ENCODE measurements at places on chromosomes 11 and 22. TPM values are rescaled to one million over a fixed set of nuclear protein-coding genes. Genes with fewer than 3 reads are reported as not detected.

Gene DUSP8
- 6.0 TPM for total RNA-seq

Gene TSPAN32
- total RNA-seq, result 2.9 TPM

Gene OR5A1
- total RNA-seq, result not detected

Gene PPP6R2
- total RNA-seq, result 43.3 TPM

Gene LMNTD2
- total RNA-seq, result 1.3 TPM

DNA sequence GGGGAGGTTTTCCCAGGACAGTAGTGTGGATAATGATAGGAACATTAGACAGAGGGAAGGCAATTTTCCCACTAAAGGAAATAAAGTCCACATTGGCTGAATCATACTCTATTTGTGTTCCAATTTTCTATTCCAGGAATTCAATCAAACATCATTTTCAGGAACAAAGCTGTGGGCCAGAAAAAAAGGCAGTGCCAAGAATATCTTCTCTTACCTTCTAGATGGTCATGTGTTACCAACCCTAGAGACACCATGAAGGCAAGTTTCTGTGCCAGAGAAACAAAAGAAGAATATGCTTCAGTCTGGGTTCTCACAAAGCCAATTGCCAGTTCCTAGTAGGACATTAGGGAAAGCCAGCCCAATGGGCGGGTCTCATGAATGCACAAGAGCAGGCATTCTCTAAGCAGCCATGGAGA lies 27.5 kb downstream of the LARGE2 start:
- no peak for DNase-seq

DNA sequence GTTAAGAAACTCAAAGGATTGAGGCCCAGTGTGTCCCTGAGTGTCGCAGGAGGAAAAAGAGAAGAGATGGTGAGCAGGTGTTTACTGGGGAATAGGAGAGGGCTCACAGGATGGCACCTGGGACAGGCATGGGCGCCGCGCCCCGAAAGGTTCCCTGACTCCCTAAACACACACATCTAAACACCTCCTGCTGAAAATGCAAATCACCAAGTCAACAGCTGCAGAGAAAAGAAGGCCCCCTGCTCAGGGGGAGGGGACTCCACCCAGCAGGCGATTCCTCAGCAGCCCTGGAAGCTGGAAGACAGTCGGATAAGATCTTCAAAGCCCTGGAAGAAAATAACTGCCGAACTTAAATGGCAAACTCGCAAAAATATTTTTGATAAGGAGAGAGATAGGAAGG lies 377.2 kb downstream of the BRD1 start:
- DNase-seq, result no peak

DNA sequence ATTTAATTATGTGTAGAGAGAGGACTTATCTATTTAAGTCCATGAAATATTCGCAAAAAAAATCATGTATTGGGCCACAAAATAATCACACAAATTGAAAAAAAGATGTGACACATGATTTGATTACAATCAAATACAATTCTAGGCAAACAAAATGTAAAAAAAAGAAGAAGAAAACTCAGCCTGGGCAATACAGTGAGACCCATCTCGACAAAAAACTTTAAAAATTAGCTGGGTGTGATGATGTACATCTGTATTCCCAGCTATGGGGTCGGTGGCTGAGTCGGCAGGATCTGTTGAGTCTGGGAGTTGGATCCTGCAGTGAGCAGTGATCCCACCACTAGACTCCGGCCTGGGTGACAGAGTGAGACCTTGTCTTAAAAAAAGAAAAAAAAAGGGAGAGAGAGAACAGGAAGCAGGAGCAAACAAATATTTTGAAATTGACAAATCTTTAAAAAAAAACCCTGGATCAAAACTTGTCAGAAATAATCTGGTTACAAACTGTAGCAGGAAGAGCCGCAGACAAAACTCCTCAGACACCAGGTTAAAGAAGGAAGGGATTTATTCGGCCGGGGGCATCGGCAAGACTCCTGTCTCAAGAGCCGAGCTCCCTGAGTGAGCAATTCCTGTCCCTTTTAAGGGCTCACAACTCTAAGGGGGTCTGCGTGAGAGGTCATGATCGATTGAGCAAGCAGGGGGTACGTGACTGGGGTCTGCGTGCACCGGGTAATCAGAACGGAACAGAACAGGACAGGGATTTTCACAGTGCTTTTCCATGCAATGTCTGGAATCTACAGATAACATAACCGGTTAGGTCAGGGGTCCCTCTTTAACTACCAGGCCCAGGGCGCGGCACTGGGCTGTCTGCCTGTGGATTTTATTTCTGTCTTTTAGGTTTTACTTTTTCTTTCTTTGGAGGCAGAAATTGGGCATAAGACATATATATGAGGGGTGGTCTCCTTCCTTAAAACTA lies 3.3 kb upstream of the TYMP start:
- DNase-seq, result no peak

DNA sequence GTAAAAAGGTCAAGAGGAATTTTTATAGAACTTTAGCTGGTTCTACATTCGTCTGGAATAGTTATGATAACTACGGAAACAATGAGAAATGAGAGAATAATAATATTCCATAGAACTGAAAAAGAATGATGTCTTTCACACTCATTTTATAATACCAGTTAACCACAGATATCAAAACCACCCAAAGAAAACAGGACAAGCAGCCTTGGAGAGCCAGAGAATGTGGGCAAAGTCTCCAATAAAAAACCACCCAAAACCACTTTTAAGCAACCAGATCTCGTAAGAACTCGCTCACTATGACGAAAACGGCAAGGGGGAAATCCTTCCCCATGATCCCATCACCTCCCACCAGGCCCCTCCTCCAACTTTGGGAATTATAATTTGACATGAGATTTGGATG lies 60.8 kb downstream of the ARHGAP32 start:
- no peak for DNase-seq

DNA sequence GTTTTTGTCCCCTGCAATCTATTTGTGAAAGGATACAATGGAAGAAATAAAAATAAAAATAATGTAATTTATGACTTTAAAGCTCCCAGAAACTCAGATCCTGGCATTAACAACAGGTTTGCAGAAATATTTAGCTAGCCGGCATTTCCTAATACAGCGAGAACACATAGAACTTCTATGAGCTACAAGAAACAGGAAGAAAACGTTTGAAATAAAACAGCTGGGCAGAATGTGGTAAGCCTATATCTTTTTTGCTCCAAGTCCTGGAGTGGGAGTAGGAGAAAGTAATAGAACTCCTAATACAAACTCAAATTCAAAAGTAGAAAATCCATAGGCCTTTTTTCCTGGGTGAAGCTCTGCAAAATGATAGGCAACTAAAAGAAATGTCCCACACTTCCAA lies 29.6 kb upstream of the FIBIN start:
- DNase-seq, result no peak

- DNase-seq, result no peak
Measured at GRCh38 chr11:66131937-66132632, 62.0 kb downstream of the PACS1 start.

DNA sequence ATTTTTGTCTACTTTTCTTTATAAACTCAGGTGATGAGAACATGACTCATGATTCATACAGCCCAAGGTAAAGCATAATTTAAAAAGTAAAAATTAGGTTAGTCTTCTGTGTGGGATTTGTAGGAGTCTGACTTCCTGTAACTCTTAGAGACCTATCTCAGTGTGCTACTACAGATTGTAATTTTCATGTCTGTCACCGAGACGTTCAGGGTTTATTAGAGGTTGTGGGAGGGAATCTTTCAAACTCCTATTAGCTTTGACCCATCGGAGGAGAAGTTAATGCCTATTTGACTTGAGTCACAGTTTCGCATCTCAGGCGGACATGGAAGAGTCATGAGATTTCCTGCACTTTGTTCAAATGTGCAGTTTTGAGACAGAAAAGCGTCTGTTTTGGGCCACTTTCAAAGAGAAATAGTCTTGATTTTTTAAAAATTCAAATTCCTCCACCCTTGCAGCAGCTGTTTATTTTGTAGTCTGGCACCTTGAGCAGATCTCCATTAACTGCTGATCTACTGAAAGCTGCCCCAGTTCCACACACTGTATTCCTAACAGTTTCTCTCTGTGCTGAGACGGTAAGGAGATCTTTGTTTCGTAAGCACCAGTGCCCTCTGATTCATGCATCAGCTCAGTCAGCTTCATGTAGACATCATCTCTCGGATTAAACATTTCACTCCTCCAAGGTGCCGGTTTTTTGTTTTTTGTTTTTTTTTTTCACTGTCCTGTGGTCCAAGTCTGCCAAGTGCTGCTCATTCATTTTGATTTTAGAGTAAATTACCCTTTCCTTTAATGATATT lies 24.3 kb downstream of the ALKBH3 start:
- no peak for DNase-seq

DNA sequence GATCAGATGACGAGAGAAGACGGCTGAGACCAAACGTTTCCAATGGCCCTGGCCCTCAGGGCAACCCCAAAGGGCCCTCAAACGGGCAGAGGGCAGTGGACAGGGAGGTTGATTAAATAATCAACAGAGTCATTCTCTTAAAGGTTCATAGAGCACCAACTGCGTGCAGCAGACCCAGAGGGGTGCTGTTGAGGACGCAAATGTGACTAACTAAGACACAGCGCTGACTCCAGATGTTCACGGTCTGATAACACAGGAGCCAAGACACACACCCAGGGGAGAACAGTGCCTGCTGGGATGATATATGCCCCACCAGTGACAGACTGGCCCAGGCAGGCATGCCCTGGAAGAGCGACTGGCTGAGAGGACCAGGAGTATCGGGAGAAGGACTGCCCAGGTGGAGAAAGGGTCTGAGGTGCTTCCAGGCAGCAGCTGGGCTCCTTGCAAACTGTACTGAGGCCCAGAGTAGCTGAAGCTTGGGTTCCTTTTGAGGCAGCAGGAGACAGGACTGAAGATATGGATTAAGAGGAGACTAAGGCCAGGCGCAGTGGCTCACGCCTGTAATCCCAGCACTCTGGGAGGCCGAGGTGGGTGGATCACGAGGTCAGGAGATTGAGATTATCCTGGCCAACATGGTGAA lies 7.7 kb downstream of the VWCE start:
- no peak for DNase-seq

- DNase-seq, result no peak
Measured at GRCh38 chr11:74685905-74686304, 45.3 kb downstream of the CHRDL2 start.

DNA sequence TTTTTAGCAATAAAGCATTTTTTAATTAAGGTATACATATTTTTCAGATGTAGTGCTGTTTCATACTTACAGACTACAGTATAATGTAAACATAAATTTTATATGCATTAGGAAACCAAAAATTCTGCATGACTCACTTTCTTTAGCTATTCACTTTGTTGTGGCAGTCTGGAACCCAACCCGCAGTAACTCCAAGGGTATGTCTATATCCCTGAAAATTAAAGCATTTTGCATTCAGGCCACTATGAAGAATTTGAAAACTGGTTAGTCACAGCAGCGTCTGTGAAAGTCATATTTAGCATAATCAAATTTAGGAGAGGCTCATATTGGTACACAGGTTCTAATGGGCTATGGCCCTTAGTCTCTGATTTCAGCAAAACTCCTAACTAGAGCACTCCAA lies 46.8 kb downstream of the BBOX1 start:
- DNase-seq, result no peak

GRCh38 chr11:108838102-108838791 lies 173.4 kb downstream of the DDX10 start:
- no peak for DNase-seq

DNA sequence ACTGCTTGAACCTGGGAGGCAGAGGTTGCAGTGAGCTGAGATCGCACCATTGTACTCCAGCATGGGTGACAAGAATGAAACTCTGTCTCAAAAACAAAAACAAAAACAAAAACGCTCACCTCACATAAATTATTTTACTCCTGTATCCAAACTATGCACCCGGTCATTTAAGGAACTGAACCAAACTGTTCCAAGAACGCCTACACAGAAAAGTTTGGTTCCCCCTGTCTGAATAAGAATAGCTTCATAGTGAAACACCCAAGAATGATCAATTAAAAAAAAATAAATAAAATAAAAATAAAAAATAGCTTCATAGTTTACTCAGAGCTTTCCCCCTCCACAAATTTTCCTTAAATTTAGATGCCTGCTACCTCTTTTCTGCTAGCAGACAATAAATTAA lies 13.7 kb downstream of the NUP98 start:
- DNase-seq, result no peak

DNA sequence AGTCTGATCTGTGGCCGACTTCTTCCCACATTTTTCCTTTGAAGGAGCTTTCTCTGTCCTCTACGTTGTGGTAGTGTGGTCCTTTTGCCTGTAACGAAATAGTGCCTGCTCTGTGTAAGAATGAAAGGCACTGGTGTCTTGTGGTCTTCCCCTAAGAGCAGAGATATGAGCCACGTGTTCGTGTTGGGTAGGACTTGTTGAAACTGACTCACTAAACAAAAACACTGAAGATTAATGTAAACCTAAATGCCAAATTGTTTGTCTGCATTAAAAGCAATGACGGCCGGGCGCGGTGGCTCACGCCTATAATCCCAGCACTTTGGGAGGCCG lies 10.1 kb upstream of the RPS3 start:
- DNase-seq, result no peak

DNA sequence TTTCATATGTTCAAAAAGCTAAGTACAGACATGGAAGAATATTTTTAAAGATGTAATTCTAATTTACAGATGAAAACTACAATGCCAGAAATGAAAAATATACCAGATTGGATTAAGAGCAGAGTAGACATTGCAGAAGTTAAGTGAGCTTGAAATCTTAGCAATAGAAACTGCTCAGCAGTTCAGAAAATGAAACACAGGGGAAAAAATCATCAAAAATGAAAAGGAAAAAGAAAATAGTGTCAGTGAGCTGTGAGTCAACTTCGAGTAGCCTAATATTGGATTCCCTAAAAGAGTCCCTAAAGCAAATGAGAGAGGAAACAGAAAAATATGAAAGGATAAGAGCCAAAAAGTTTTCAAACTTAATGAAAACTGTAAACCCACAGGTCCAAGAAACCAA lies 25.8 kb upstream of the IL10RA start:
- DNase-seq, result no peak

GRCh38 chr11:110362971-110363509 lies 66.6 kb upstream of the RDX start:
- DNase-seq, result no peak

- no peak for DNase-seq
Measured at GRCh38 chr11:65357856-65358356, 3.4 kb downstream of the TIGD3 start.

DNA sequence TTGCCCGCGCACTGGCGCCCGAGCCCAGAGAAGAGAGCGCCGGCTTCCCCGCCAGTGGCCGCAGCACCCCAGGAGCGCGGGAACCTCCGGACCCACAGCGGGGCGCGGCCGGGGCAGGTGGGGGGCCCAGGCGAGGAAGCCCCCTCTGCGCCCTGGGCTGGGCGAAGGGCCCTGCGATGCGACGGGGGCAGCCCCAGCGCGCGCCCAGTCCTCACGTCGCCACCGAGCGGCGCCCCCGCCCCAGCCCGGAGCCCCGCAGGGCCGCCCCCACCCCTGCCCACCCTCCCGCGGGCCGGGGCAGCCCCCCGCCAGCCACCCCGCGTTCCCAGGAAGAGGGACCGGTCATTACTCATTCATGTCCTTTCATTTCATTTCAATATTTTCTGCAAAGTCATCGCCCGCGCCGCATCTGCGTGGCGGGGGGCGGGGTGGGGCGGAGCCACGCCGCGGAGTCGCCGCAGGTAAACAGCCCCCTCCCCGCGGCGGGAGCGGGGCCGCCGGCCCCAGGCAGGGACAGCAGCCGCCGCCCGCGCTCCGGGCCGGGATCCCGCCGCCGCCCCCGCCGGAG lies 673 bp upstream of the PANX2 start:
- peak; percentile 45 for DNase-seq

- DNase-seq, result no peak
Measured at GRCh38 chr11:74403607-74404321, 5.5 kb upstream of the PGM2L1 start.
